Endodermal cell (in vitro differentiated cells): ENCODE measurements at places on chromosomes 1 and 21.
A peak's percentile ranks its signal among the peaks of the same experiment; 100 is the strongest.

DNA sequence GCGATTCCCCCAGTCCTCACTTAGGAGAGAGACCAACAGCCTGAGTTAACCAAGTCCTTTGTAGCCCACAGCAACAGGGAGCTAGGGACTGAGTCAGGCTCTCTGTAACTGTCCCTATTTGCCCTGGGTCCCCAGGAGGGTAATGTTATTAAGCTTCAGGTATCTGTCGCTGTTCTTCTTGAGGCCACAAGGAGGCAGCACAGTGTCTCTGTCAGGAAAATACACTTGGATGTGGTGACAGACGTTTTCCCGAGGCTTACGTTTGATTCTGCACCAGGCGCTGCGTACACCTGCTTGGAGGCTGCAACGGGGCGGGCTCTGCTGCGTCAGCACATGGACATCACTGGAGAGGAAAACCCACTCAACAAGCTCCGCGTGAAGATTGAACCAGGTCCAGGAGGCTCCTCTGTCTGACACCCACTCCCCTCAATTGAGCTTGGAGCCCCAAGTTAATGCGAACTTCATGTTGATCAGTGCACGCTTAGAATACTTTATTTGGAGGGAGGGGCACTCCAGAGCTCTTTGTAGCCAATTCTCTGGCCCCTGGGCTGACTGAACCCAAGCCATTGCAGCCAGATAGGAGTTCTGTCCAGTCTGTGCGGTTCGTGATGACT is 10.7 kb upstream of the ELF3 start:
- DNase-seq, result peak; percentile 79

- no peak for DNase-seq
Observed at GRCh38 chr1:78267513-78268218, 221.9 kb downstream of the GIPC2 start.

DNA sequence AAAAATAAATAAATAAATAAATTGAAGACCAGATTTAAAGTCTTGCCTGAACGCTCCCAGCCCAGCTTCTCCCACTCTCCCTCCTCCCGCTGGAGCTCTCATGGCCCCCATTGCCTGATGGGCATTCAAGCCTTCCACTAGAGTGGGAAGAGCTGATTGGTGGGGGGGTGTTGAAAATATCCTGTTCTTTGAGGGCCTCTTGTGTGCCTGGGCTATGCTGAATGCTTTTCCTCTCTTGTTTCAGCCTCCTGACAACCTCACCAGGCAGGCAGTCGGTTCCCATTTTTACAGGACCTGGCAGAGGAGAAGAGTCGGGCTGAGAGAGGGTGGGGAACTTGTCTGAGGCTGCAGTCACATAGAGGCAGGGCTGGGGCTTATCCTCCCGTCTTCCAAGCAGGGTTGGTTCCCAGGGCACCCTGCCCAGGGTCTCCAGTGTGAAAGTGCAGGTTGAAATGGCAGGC is 59.2 kb upstream of the SSBP3 start:
- DNase-seq, result no peak

DNA sequence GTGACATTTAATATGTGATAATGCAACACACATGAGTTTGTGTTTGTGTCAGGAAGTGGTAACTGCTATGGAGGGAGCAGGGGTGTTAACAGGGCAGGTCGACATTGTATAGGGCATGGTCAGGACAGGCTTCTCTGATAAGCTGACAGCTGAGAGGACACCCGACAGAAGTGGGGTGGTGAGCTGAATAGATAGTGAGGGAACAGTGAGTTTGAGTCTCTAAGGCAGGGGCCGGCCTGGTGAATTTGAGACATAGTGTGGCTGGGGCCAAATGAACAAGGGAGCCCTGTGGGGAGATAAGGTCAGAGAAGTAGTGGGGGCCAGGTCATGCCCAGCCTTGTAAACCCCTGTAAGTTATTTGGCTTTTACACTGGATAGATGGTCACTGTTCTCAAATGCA is 217.4 kb upstream of the KIAA0040 start:
- no peak for DNase-seq

DNA sequence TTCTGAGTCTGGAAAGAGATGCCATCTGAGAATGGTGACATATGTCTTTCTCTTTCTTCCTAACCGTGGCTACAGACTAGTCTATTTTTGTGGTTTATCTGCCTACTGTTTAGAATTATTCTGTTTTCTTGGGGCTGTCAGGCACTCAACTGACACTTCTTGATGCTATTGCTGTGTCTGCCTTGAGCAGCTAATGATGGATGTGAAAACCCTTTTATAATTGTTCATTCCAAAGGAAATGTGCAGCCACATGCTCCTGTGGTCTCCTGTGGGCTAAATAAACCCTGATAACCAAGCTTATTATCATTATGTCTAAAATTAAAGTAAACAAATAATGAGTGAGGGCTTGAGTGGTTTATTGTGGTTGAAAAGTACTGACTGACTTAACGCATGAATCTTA is 52.7 kb upstream of the CXADR start:
- no peak for DNase-seq

DNA sequence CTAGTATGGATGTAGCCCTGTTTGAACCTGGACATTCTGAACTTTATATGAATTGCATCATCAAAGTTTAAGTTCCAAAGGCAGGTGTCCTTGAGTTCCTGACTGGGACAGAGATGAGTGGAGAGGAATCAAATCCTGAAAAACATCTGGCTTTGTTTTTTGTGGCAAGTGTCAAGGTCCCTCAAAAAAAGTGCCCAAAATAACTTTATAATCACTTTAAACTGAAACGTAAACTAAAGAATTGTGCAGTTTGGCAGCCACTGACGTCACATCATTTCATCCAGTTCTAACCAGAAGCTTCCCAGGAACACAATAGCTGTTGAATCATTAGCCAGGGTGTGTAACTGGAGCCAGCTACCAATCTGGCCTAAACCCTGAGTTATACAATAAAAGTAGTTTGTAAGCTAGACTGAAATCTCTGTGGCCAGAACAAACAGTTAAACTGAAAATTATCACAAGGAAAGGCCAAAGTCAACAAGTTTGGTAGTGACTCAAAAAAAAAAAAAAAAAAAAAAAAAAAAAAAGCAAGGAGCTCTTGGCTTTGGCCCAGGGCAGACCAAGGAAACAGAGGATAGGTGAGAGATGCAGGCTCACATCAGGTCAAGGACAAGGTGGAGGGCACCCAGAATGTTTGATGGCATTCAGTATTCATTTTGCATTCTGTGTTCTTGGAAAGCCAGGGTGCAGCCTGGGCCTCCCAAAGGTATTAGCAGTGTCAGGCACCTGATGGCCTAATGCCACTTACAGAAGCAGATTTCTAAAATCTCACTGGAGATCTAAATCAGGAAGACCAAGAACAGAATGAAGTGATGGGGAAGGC is 74.3 kb downstream of the TNFSF18 start:
- DNase-seq, result no peak

DNA sequence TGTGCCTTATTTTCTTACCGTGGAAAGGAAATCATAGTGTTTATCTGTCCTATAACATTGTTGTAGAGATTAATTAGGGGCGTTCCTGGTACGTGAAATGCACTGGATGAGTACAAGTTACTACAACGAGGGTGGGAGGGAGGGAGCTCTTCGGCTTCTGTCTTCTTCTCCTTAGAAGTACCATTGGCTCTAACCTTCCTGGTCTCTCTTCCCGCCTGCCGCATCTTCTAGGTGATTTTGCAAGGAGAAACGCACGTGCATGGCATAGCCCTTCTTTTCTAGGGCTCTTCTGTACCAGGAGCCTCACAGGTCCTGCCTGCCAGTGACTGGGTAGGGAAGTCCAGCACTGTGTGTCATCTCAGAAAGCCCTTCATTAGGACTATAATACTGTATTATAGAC is 16.8 kb downstream of the SH3BP5L start:
- no peak for DNase-seq

GRCh38 chr1:235635938-235636662 is 13.5 kb downstream of the GNG4 start:
- DNase-seq, result peak; percentile 46

- DNase-seq, result peak; percentile 20
Observed at GRCh38 chr21:42214921-42215320, 4.0 kb upstream of the ABCG1 start.

DNA sequence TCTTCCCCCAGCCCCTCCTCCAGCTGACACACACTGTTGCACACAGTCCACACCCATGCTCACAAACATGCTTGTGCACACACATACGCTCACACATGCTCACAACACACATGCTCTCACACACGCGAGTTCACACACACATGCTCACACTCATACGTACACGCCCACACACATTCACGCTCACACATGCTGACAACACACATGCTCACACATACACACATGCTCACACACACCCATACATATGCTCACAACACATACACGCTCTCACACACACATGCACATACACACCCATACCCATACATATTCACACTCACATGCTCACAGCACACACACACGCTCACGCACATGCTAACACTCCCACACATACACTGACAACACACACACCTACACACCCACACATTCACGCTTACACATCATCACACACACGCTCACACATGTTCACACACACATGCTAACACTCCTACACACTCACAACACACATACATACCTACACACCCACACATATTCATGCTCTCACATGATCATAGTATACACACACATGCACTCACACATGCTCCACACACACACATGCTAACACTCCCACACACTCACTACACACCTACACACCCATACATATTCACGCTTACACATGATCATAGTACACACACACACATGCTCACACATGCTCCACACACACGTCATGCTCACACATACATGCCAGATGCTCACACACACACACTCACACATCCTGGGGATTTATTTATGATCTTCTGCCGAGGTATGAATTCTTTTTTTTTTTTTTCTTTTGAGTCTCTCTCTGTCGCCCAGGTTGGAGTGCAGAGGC is 10.7 kb downstream of the DRAXIN start:
- DNase-seq, result no peak

GRCh38 chr1:82517586-82517985 is 716.9 kb downstream of the ADGRL2 start:
- peak; percentile 75 for DNase-seq

- no peak for DNase-seq
Observed at GRCh38 chr1:234262754-234263105, 110.5 kb upstream of the COA6 start.

DNA sequence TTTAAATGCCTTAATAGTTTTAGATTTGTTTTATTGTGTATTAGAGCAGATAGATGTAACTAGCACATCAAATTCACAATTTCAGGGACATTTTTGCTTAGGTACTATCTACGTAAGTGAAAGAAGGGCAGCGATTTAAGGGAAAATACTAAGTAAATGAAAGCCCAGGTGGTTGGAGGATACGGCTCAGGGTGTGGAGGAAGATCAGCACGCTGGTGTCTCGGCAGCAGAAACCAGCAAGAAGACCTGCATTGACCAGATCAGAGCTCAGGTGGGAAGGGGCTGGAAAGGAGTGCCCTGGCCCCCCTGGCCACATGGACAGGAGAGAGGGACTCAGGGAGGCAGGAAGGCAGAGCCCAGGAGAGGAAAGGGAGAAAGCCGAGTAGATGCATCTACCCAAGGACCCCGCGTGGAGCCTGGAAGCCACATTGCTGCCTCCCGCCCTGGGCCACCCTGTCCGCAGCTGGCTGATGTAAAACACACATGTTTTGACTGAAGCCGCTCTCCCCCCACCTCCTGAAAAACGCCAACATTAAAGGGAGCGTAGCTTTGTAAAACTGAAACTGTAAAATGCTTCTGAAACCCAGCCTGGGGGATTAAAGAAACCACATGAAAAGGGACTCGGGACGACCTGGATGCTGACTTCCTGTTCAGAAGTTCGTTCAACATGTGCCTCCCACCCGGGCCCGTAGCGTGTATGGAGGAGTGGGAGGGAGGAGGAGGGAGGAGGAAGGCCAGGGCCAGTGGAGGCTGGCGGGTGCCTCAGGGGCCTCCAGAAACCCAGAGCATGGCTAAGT is 72.6 kb upstream of the TARDBP start:
- DNase-seq, result peak; percentile 47

DNA sequence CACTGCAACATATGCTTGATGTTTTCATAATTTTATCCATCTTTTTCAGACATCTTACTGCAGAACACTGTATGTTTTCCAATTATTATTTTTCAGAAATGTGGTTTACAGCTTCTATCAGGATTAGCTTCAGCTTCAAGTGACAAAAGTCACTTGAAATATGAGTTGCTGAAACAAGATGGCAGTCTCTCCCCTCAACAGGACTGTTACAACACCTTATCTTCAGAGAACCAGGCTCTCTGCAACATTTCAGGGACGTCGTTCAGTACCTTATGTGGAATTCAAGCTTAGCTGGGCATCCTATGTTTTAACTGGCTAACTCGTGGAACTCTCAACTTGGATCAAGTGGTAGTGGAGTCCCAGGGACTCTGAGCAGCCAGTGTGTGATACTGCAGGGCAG is 2.0 kb upstream of the UBE2G2 start:
- no peak for DNase-seq

DNA sequence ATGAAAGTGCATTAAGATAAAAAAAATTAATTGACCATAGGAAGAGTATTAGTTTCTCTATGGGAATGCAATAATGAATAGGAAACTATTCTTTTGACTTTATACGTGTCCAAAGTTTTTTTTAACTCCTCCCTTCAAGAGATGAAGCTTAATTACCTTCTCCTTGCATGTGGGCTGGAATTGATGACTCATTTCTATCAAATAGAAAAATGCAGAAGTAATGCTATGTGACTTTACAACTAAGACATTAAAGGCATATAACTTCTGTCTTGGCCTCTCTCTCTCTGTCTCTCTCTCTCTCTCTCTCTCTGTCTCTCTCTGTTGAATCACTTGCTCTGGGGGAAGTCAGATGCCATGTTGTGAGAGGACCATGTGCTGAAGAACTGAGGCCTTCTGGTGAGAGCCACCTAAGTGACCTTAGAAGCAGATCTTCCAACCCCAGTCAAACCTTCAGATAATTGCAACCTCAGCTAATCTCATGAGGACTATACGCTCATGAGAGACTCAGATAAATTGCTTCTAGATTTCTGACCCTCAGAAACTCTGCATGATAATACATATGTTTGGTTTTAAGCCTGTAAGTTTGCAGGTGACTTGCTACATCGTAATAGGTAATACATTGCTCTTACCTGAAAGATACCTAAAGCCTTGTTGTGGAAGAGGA is 414.2 kb downstream of the KCNT2 start:
- no peak for DNase-seq

- no peak for DNase-seq
Observed at GRCh38 chr1:161719325-161719611, 2.1 kb upstream of the FCRLB start.

DNA sequence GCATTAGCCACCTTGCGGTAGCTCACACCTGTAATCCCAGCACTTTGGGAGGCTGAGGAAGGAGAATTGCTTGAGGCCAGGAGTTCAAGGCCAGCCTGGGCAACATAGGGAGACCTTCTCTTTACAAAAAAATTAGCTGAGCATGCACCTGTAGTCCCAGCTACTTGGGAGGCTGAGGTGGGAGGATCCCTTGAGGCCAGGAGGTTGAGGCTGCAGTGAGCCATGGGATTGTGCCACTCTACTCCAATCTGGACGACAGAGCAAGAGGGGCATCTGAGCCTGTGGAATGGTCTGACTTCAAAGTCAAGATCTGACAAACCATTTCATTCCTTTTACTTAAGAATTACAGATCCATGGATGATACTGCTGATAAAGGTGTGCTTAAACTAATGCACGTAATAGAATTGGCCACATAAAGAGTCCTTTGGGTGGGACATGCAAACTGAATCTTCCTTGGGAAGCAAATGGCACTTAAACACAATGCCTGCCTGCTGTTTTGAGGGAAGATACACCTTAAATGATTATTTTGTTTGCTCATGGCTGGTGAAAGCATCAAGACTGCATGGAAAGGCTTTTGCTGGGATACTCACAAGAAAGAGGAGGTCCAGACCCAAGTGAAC is 2.5 kb upstream of the TMEM201 start:
- DNase-seq, result no peak

- no peak for DNase-seq
Observed at GRCh38 chr1:212135166-212135565, 99.6 kb downstream of the DTL start.

GRCh38 chr1:25520446-25521061 is 22.9 kb upstream of the LDLRAP1 start:
- peak; percentile 79 for DNase-seq
